ENCODE measurements at places on chromosomes 5 and 9.

DNA sequence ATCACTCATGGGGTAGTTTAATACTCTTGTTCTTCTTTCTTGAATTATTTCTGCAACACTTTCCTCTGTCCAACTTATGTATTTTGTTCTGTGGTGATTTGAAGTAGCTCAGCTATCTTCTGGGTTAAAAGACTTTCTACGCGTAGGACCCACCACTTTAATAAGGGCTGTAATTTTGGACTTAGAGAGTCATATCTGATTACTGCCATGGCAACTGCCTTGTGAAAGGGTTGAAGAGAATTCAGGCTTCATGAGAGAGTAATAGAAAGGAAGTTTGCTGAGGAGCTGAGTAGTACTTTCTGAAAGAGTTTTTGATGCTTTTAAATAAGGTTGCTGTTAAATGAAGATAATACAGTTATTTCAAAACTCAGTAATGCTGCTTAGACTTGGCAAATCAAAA is 89.5 kb downstream of the TLE4 start:
- no peak for DNase-seq

- no peak for DNase-seq
Observed at GRCh38 chr9:1535051-1535450, 480.1 kb upstream of the SMARCA2 start.

DNA sequence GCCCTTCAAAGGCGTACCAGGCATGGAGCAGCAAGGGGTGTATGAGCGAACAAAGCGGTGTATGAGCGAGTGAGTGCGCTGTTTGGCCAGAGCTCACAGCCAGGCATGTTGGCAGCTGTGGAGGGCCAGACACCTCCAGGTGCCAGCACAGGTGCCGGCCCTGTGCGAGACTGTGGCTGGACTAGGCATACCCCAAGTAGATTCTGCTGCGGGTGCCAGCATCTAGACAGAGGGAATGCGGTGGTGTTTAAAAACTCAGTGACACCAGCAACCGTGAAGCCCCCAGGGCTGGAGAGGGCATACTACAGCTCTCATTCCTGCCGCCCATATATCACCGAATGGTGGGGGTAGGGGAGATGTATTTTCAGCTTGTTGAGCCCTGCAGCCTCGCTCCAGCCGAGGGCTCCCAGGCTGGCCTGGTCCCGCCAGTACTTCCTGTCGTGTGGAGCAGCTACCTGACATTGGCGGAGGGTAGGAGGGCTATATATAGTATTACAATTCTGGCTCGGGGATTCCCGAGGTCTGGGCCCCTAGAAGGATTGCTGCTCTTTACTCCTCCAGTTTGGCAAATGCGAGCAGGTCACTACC is 1829.6 kb upstream of the NUDT12 start:
- DNase-seq: no peak

DNA sequence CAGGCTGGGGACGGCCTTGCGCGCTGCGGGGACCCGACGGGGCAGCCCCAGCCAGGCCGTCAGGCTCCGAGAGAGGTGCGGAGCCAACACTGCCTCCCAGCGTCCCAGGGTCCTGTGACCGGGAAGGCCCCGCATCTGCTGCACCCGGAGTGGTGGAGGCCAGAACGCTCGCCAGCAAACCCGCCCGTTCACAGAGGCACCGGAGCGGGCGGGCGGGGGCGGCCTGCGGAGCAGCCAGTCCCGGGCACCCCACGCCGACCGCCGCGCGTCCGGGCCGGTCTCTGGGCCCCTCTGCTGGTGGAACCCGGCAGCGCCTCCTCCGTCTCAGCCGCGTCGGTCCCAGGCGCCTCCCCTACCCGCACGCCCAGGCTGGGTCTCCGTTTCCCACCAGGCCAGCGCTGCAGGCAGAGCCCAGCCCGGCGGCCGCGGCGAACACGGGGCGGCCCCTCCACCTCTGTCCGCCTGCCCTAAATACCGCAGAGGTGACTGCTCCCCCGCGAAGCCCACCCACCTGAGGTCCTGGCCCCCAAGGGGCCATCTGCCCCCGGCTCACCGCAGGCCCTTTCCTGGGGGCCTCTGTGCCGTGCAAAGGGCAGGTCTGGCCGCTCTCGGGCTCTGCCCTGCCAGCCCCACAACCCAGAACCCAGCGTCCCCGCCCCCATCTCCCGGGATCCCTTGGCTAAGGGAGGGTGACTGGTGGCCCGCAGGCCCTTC is 15.9 kb downstream of the EXD3 start:
- DNase-seq: peak; percentile 17

DNA sequence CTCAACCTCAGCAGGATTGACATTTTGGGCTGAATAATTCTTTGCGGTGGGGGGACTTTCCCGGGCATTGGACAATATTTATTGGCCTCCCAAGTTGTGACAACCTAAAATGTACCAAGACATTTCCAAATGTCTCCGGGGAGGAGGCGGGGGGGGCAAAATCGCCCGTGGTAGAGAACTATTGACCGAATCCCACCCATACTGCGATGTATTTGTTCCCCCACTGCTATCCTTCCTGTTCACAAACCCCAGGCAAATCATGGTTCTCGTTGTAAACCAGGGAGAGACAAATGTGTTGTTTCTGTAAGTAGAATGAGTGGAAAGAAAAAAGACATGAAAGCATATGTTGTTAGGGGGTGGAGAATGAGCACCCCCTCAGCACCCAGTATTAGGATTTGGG is 141.9 kb downstream of the PSAT1 start:
- no peak for DNase-seq

DNA sequence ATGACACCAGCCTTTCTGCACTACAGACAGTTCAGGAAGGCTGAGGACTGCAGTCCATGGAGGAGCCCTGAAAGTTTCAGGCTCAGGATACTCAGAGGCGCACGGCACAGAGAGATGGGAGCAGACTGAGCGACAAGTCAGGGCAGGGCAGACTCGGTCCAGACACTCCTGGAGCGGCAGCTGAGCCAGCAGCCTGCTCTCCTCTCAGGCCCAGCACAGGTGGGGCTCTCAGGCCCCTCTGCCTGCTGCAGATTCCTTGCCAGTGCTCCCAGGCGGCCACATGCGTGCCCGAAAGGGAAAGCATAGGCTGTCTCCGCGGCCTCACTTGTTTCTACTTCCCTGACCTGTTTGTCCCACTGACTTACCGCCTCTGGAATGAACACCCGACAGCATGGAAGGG is 228.3 kb downstream of the IRX2 start:
- DNase-seq: no peak

- no peak for DNase-seq
Observed at GRCh38 chr5:71456362-71456743, 902 bp downstream of the BDP1 start.

DNA sequence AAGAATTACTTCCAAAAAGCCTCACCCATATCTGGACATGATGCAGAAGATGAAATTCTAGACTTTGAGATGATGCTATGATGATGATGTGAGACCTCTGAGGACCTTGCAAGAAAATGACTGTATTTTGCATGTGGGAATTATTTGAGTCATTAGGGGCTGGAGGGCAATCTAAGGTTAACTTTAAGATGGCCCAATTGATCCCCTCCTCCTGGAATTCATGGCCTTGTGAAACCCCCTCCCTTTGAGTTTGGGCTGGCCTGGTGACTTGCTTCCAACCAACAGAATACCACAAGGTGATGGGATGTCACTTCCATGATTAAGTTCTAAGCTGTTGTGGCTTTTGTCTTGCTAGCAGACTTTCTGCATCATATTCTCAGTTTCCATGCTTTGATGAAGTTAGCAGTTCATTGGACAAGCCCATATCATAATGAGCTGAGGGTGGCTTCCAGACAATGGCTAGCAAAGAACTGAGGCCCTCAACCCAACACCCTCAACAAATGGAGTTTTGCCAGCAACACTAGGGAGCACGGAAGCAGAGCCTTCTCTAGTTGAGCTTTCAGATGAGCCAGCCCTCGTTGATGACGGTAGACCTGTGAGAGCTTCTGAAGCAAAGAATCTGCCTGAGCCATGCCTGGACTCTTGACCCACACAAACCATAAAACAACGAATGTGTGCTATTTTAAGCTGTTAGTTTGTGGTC is 7.4 kb upstream of the AMACR start:
- DNase-seq: no peak

- no peak for DNase-seq
Observed at GRCh38 chr9:16668734-16669295, 201.7 kb downstream of the BNC2 start.

DNA sequence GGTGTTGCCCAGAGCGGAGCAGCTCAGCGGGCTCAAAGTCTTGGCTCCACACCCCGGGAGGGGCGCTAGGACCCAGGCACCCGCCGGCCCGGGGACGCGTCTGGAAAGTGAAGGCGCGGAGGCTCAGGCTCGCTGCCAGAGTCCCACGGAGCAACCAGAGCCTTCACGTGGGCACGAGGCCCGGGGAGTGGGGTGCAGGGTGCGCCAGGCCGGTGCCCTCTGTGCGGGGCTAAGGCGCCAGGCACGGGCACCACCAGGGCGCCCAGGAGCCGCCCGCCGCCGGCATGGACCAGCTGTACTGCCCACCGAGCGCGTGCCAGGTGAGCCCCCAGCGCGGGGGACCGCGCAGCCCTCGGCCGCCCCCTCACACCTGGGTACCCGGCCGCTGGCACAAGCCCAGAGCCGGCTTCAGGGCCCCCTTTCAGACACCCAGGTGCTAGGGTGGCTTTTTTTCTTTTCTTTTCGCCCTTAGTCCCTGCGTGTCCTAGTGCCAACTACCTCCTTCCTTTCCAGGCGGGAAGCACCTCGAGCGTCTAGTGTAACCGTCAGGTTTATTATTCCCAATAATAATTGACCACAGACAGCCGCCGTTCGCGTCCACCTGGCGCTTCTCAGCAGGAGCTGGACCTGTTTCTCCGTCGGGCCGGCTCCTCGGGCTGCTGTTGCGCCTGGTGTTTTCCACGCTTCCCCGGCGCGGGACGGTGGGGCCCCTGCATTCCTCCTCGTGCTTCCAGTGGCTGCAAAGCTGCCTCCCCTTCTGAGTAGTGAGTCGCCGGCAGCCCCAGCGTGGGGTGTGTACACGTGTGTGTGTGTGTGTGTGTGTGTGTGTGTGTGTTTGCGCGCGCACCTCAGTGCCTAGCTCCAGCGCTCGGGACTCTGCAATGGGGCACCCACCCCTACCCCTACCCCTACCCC is 30.1 kb upstream of the PDE8B start:
- DNase-seq: no peak

DNA sequence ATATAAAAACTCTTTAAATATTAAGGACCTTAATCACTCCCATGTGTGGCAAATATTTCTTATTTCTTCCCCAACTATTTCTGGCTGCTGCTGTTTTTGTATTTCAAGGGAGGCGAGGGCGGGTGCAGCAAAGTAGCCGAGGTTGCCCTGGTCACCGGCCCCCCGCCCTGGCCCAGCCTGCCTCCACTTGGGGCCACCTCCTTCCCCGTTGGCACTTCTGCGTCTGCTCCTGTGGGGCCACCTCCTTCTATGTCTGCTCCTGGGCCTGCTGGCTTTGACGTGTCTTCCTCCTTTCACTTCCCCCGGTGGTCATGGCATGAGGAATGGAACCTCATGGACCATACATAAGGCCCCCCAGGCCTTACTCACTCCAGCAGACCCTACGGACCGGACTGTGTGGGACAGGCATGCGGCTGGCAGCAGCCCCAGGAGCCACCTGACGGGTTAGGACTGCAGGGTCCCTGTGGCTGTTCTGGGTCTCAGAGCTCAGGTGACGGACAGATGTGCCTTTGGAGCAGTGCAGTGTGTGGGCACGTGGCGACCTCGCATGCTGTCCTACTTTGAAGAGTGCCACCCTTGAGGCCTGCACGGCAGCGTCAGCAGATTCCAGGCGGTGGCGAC is 5.8 kb upstream of the ENTPD8 start:
- no peak for DNase-seq

- no peak for DNase-seq
Observed at GRCh38 chr5:148697180-148697808, 43.0 kb upstream of the HTR4 start.

DNA sequence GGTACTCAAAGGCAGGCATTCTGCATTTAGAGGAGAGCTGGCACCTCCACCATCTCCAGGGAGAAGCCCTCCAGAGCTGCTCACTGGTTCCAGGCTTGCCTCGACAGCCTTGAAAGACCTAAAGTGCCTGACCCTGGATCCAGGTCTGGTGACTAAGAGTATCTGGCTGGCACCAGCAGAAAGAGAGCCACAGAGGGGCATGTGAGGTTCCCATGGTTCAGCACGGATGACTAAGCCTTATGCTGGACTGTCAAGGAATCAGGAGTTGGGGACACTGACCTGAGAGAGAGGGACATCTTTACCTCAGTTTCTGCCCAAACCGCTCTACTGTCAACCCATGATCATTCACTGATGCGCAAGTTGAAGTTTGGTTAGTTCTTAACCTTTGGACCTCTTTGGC is 3.0 kb downstream of the ACTL7A start:
- no peak for DNase-seq

GRCh38 chr5:66882606-66883227 is 286.5 kb downstream of the MAST4 start:
- no peak for DNase-seq

- no peak for DNase-seq
Observed at GRCh38 chr5:163105456-163105855, 331.9 kb upstream of the CCNG1 start.

- no peak for DNase-seq
Observed at GRCh38 chr5:60633341-60633740, 66.6 kb downstream of the DEPDC1B start.

DNA sequence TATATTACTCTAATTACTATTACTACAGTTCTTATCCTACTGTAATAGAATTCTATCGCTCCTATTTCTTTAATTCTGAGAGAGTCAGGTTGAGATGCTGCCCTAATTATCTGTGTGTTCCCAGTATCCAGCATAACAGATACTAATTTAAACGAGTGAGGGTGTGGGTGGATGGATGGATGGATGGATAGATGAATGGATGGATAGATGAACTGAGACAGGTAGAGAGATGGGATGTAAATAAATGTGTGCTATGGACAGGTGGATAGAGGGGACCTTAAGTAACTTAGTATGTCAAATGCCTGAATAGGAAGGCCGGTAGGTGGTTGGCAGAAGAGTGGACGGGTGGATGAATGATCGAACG is 143.6 kb upstream of the ADRA1B start:
- DNase-seq: no peak

- DNase-seq: no peak
Observed at GRCh38 chr5:84360056-84360455, 24.6 kb downstream of the EDIL3 start.

- DNase-seq: no peak
Observed at GRCh38 chr9:107397076-107398044, 92.2 kb downstream of the KLF4 start.

GRCh38 chr5:148003226-148003625 is 60.6 kb upstream of the SPINK5 start:
- no peak for DNase-seq

DNA sequence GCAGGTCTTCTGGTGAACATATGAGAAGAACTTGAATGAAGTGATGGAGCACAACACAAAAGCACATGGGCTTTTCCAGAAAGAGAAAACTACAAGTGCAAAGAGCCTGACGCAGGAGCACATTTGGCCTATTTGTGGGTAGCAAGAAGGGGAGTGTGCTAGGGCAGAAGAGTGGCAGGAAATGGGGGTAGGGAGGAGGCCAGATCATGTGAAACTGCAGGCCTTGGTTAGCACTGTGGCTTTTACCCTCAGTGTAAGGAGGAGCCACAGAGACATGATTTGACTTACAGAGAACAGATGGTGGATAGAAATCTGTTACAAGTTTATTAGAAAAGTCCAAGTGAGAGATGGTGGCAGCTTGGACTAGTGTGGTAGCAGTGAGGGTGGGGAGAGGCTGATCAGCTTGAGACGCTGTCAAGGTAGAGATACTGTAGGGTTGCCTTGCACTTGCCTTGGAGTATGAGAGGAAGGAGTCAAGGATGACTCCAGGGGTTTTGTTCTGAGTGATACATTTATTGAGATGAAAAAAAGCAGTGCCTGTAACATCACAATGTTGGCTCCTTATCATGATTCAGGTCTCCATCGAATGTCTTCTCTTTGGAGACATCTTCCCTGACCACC is 126.7 kb downstream of the PPP2R2B start:
- no peak for DNase-seq
